ENCODE measurements at places on chromosomes 1 and 21.

- DNase-seq = no peak
Measured at GRCh38 chr1:169509354-169509753, 23.6 kb upstream of the SLC19A2 start.

- DNase-seq = no peak
Measured at GRCh38 chr1:164704954-164705353, 146.0 kb downstream of the PBX1 start.

GRCh38 chr1:206529425-206529824 lies 22.1 kb downstream of the RASSF5 start:
- DNase-seq = no peak

DNA sequence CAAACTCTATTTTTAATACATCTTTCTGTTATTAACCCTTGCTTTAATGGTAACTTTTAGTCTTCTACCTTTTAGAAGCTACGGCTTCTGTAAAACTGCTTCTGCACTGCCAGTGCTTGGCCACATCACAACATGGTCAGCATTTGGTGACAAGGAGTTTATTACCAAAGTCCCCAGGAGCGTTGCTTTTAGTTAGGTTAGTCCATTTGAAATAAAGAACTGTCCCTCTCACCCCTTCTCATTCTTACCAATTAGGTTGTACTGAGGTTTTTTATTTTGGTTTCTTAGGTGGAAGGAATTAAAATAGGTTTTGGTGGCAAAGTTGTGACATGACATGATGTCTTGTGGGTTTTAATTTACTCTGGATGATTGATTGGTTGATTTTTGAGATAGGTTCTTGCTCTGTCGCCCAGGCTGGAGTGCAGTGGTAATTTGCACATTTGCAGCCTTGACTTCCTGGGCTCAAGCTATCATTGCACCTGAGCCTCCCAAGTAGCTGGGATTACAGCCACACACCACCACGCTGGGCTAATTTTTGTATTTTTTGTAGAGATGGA lies 39.2 kb downstream of the SPEN start:
- DNase-seq = no peak

- no peak for DNase-seq
Measured at GRCh38 chr1:198465201-198466144, 75.0 kb downstream of the ATP6V1G3 start.

GRCh38 chr1:51230501-51231078 lies 5.5 kb upstream of the RNF11 start:
- no peak for DNase-seq

GRCh38 chr21:44844256-44844655 lies 26.4 kb upstream of the SUMO3 start:
- no peak for DNase-seq

- no peak for DNase-seq
Measured at GRCh38 chr1:57385336-57385735, 38.5 kb downstream of the DAB1 start.

DNA sequence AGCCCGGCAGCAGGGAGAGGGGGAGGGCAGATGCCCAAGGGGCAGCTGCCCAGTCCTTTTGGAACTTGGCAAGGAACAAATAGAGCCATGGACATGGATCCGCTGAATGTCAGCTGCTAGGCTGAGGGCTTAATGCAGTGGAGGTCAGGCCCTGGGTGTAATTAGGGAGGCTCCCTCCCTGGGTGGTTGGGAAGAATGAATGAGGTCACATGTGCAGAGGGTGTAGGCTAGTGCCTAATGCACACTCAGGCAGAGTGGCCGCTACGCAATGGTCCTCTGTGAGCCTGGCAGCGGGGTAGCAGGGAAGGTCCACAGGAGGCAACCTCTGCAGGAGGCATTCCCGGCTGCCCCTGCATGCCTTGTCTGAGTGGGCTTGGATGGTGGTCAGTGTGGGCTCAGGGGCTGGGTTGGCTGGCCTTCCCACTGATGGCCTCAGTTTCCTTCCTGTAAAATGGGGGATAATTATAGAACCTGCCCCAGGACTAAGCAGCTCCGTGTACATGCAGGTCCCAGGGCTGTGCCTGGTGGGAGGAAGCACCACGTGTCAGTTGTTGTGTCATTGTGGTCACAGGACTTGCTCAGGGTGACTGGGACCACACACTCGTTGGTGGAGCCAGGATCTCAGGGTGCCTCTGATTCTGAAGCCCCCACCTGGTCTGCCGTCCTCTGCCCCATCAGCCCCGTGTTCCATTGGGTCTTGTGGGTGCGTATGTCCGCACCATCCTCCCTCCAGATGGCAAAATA lies 81.6 kb upstream of the ACTL8 start:
- no peak for DNase-seq

DNA sequence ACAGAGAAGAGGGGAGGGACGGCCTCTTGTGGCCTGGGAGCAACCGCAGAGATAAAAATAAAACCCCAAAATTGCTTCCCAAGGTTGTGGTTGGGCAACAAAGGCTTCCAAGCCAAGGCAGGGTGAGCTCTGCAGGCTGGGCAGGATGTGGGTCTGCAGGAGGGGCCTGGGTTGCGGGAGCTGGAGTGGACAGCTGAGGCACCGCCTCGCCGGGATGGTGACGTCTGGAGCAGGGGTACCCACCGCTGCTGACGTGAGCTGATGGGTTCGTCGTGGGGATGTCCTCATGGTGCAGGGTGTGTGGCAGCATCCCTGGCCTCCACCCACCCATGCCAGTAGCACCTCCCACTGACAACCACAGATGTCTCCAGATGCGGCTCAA lies 3.7 kb downstream of the AURKAIP1 start:
- peak; percentile 34 for DNase-seq

DNA sequence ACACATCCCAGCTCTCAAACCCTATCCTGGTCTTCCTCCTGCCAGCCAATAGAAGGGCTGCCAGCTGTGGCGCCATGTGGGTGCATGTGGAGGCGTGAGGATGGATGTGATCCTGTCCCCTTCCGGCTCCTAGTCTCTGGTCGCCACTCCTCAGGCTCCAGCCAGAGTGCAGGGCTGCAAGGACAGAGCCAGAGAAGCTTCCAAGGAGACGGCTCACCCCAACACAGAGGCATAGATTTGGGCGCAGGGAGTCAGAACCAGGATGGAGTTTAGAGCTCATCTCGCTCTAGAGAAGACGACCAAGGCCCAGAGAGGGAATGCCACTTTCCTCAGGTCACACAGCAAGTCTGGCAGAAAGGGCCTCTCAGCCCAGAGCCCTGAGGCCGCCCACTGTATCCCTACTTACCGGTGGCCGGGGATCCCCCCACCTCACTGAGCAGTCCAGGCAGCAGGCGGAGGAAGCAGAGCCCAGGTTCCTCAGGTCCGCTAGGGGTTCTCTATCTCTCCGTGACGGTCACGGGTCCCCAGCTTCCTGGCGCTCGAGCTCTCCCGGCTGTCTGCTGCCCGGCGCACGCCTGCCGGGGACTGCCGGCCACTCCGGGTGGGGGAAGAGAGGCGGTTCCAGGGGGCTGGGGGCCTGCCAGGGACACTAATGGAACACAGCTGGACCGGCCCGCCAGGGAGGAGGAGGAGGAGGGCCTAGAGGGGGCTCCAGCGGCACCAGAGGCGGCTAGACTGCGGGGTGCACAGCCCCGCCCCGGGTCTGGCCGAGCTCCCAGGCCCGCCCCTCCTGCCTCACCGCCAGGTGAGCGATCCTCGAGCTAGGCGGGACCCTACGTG lies at the start of gene COL16A1:
Gene COL16A1 (minus strand): TSS at position 587 of the 840 bp plus-strand sequence. CDS start 1,824 bp downstream, outside the sequence.
- no peak for DNase-seq

DNA sequence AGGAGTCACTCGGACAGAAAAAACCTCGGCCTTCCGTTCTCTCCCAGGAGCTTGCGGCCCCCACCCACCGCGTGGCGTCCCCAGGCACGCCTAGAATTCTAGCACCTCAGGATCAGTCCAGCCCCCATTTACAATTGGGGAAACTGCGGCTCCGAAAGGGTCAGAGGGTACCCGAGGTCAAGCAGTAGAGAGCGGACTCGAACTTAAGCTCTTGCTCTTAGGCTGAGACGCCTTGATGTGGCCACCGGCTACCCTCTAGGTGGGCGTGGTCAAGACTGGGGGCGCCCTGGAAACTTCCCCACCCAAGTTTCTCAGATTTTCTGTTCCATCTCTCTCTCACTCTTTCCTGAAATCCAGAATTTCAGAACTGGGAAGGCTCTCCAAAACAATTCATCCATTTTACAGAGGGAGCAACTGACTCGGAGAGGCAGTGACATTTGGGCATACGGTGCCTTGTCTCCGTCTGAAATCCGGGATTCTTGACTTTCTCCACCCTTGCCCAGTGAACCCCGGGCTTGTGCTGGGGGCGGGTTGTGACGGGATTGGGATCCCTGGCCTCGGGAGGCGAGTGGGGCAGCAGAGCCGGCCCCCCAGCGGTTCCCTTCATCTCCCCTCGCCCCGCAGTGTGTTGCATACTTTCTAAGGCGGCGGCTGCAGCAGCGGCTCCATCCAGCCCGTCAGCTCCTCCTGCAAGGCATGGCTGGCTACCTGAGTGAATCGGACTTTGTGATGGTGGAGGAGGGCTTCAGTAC lies 777 bp downstream of the AZIN2 start:
- DNase-seq = no peak

DNA sequence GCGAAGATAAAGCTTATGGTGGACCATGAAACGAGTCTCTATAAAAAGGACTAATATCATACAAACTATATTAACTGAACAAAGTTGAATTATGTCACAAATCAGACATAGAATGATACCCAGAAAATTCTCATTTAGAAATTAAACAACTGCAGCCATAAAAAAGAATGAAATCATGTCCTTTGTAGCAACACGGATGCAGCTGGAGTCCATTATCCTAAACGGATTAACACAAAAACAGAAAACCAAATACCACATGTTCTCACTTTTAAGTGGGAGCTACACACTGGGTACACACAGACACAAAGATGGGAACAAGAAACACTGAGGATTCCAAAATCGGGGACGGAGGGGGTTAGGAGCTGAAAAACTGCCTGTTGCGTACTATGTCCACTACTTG lies 11.5 kb downstream of the COP1 start:
- no peak for DNase-seq

DNA sequence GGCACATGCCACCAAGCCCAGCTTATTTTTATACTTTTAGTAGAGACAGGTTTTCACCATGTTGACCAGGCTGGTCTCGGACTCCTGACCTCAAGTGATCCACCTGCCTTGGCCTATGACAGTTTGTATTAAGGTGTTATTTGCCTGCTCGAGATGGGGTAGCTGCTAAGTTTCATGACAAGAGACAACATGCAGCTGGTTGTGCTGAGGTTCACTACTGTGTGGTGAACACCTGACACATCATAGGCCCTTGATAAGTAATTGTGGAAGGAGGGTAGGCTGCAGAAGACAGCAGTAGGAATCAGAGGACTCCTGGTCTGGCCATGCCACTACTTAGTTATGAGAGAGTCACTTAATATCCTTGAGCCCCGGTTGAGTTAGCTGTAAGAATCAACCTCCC lies 46.2 kb downstream of the PLPP3 start:
- DNase-seq = no peak

GRCh38 chr1:183869664-183870063 lies 64.7 kb downstream of the RGL1 start:
- no peak for DNase-seq

DNA sequence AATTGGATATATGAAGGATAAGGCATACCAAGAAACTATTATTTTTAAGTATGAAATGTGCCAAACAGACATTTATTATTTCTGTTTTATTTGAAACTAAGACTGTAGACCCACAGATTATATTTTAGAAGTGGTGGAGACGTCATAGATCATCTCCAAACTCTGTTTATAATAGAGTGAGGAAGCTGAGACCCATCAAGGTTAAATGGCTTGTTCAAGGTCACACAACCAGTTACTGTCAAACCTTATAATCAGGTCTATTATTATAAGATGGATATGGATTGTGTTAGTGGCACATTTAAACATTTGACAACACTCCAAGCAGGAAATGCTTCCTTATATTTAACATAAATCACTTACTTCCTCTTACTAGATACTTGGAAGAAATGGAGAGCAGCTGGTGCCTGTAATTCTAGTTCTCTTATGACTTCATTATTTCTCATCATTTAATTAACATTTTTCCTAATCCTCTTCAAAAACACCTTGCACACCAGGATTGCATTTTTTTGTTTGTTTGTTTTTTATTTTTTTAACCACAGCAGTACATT lies 117.0 kb downstream of the NEK7 start:
- DNase-seq = no peak

- DNase-seq = no peak
Measured at GRCh38 chr21:28775071-28775470, 217.6 kb downstream of the LTN1 start.

GRCh38 chr1:10328180-10328963 lies 70.5 kb upstream of the PGD start:
- DNase-seq = no peak

GRCh38 chr1:151311589-151312331 lies 15.5 kb downstream of the PI4KB start:
- peak; percentile 65 for DNase-seq

DNA sequence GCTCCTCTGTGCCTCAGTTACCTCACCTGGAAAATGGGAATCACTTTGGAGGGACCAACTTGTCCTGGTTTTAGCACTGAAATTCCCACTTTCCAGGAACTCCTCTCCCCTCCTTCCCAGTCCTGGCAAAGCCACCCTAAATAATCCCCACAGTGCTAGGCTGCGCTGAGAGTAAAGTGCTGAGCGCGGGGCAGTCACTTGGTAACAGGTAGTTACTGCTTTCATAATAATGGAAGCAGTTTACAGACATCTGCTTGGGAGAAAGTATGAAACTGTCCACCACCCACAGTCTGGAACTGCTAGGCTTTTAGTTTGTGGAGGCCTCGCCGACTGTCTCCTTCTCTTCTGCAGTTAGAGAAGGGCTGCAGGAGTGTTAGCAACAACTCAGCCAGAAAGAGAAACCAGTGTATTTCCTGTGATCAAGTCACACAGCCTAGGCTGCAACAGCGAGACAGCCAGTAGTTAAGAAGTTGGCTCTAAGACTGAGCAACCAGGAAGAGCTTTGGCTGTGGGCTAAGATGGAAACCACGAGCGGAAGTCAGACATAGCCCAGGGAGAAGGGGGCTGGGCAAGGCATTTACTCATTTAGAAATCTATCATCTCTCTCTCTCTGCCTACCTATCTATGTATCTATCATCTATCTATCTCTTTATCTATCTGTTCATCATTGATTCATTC lies 30.8 kb upstream of the ABCG1 start:
- DNase-seq = peak; percentile 63

DNA sequence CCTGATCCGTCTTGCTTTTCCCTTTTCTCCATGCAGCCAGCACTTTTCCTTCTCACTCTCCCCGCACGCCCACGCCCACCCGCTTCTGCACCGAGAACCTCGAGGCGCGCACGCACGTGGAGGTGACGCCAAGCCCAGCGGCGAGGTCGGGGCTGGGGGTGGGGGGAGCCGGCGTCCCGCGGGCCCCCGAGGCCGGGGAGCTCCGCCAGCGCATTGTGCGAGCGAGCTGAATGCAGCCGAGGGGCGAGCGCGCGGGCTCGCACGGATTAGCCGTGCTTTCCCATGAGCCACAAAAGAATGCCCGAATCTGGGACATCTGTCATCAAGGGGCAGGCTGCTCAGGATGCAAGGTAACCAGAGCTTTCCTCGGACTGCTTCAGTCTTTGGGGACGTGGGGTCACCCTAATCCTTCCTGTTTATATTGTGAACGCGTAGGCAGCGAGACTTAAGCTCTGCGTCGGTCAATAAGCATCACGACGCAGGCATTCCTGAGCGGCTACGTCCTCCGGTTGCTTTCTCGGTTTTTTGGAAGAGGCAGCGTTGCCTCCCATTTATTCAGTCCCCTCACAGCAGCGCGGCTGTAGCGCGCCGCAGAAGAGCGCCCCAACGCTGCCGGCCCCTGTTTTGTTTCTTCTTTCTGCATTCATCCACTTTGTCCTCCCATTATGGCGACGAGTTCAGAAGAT lies 67.3 kb upstream of the AKT3 start:
- DNase-seq = no peak
